ENCODE measurements at places on chromosomes 6 and 20. TPM values are rescaled to one million over a fixed set of nuclear protein-coding genes. Genes with fewer than 3 reads are reported as not detected.

Gene FILIP1
- total RNA-seq: 0.34 TPM

Gene KIZ
- total RNA-seq: 31.9 TPM

Gene COL21A1
- total RNA-seq: 0.14 TPM

Gene TREML2
- total RNA-seq: 8.2 TPM

Gene NRN1
- total RNA-seq: 25.9 TPM

Gene HCRTR2
- total RNA-seq: not detected

Gene C6orf15
- not detected for total RNA-seq

Gene SLC32A1
- total RNA-seq: not detected

Gene TRIM31
- total RNA-seq: not detected

Gene DNPH1
- 94.8 TPM for total RNA-seq

Gene ZNF217
- total RNA-seq: 90.1 TPM

Gene MUCL3
- not detected for total RNA-seq

Gene DEF6
- 85.5 TPM for total RNA-seq

Gene CPNE5
- 24.3 TPM for total RNA-seq

Gene CFB
- total RNA-seq: 35.8 TPM

Gene EBF4
- 6.8 TPM for total RNA-seq

Gene FOXF2
- total RNA-seq: not detected

Gene BPIFB4
- not detected for total RNA-seq

Gene APOM
- total RNA-seq: 0.66 TPM

Gene FGD2
- 287 TPM for total RNA-seq

Gene GSS
- 38.1 TPM for total RNA-seq

Gene POLH
- 11.8 TPM for total RNA-seq

Gene MLN
- not detected for total RNA-seq

Gene PI3
- total RNA-seq: 3.5 TPM

Gene SNRPB
- 117 TPM for total RNA-seq

Gene HLA-DPA1
- total RNA-seq: 521 TPM

Measured in spleen (tissue), 13 donors.